Stimulated activated CD8-positive, alpha-beta memory T cell treated with anti-CD3 and anti-CD28 coated beads, Interleukin-4, amount 100 ng/mL, for 1 hour (primary cell): ENCODE measurements at places on chromosomes 2 and 18.

DNA sequence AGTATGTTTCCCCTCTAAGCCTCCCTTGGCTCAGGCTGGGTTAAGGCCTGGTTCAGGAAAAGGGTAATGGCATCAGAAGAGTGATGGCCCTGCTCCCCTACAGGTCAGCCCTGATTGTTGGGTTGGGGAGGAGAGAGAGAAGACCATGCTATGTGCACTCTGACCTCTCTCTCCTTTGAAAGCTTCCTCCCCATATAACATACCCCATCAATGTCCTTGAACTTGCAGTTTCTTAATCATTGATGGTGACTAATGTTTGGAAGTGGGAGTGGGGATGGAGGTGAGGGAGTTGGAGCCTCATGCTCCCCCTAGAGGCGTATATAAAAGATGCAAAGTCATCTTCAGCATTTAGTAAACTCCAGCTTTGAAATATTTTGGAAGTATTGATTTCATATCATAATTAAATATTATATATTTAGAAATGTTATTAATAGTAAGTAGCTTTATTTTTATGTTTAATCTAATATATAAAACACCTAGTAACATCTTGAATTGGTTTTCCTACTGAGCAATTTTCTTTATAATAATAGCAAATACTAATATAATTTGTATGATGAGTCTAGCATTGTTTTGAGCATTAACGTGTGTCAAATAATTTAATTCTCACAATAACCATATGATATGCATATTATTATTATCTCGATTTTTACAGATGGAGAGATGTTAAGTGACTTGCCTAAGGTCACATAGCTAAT lies 8.8 kb downstream of the PLCL1 start:
- DNase-seq = no peak

DNA sequence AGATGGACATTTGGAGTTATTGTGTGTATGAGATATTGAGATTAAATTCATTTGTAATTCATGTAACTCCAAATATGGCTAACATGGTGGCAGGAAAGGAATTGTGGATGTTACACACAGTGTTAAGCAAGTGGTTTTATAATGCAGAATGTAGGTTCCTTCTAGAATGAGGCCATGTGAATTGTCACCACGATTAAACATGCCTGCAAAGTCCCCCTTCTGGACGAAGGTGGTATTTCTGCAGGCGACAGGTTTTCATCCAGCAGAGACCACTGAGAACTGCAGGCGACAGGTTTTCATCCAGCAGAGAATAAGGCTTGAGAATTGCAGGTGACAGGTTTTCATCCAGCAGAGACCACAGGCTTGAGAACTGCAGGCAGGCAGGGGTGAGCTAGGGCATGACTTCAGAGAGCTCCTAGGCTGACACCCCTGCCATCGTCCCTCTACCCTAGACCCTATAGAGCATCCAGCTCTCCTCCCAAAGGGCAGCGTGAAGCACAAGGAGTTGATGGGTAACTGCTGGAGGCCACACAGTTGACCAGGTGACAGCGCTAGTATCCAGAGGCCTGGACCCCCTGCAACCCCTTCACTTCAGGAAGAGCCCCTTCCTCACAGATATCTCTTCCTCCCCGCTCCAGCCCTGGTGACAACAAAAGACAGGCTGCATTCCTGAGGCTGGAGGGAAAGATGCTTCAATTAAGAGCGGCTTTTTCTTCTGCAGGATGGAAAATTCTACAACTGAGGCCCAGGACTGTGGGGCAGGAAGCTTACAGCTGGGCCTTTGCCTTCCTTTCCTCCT lies 175.8 kb downstream of the LOXHD1 start:
- no peak for DNase-seq

- no peak for DNase-seq
Measured at GRCh38 chr2:236587861-236588815, 18.5 kb downstream of the ACKR3 start.

DNA sequence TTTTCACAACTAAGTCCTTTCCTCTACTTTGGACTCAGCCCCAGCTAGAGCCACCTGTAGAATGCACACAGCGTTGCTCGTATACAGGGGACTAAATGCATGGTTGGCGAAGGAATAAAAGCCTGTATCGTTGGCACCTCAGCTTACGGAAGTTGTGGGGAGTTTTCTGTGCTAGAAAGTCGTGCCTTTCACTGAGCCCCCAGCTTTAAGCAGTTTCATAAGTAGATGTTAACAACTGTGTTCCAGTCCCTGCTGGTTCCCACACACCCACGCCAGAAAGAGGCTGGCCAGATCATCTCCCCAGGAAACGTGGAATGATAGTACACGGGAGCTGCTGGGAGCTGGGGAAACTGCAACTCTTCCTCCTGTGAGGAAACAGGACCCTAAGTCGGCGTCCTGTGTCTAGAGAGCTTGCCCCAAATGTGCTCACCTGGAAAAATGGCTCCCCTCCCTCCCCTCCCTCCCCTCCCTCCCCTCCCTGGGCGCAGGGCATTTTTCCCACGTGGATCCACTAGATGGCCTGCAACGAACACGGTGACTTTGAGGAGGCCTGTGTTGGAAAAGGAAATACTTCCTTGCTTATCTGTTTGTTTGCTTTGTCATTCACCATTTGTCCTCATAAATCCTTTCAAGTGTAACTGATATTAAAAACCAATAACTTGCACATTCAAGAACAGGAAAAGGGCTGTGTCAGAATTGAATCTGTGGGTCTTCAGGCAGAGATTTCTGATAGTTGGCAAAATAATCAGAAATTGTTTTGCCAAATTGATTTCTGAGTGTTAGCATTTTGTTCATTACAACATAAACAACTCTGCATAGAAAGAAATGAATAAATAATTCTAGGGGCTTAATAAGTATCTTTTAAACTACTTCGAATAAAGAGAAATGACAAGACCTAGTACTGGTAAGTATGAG lies 43.9 kb upstream of the RFX8 start:
- DNase-seq = no peak

DNA sequence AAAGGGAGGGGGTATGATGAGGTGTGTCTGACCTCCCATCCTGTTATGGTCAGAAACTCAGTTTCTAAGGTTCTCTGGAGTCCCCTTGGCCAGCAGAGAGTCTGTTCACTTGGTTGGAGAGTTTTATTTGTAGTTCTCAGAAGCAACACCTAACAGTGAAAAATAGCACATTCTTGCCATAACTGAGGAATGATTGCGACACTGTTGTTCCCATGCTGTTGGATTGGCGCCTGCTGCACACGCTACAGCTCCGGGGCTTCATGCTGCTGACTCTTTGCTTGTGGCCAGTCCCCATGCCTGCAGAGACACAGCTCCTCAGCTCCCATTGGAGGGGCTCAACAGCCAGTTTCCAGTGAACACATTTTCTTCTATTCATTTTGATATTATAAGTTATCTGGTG lies 42.1 kb downstream of the TPGS2 start:
- no peak for DNase-seq

DNA sequence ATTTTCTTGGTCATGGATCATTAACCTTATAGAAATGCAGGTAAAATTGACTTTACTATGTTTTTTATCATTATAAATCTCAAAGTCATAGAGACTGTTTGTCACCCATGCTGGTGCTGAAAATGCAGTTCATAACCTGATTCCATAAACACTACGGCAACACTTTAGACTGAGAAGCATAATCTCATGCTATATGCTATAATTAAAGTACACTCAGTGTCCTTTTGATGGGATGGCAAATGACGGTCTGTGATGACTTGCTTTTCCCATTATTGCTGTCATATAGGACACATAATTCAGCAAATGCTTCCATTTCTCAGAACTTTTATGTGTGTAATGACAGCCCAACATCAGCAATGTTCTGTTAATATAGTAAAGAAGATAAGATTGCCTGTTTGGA lies 162.9 kb downstream of the CD226 start:
- no peak for DNase-seq

GRCh38 chr2:187509667-187510417 lies 44.4 kb downstream of the TFPI start:
- DNase-seq = no peak

DNA sequence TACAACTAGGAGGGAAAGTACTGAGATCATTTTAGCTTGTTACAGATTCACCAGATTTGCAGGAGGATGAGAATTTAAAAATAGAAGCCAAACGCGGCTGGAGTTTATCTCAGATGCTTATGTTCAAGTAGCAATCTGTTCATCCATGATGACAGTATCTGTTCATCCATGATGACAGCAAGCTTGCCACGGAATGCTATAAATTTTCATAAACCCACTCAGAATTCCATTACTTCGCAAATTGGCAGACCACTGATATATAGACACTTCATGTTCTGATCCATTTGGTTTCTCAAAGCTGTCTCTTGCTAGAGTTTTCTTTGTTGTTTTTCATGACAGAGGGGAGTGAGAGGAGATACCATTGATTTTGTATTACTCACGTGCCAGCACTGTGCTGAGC lies 84.2 kb downstream of the GAREM1 start:
- DNase-seq = no peak

- no peak for DNase-seq
Measured at GRCh38 chr2:134070281-134070741, 183.6 kb upstream of the MGAT5 start.

- no peak for DNase-seq
Measured at GRCh38 chr18:33826151-33826550, 248.1 kb downstream of the ASXL3 start.

GRCh38 chr2:95063086-95063958 lies 37.8 kb downstream of the MAL start:
- no peak for DNase-seq

GRCh38 chr2:238811759-238812158 lies 36.1 kb upstream of the TWIST2 start:
- DNase-seq = no peak

- DNase-seq = no peak
Measured at GRCh38 chr2:218169757-218170546, 3.2 kb upstream of the CXCR1 start.

DNA sequence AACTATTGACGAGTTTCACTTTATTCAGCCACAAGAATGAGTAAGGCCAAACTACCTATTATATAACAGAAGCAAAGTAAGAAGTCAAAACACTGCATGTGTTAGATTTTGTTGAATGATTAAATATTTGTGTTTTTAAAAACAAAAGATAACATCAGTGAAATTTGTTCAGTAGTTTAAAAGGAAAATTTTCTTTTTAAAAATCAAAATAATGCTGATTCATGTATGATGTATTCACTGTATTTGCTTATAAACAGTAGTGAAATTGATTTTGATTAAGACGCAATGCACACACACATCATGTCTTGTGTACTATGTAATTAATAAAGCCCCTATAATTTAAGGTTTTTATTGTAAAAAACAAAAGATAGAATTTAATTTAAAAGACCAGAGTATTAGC lies 73.6 kb upstream of the PSMD14 start:
- no peak for DNase-seq

DNA sequence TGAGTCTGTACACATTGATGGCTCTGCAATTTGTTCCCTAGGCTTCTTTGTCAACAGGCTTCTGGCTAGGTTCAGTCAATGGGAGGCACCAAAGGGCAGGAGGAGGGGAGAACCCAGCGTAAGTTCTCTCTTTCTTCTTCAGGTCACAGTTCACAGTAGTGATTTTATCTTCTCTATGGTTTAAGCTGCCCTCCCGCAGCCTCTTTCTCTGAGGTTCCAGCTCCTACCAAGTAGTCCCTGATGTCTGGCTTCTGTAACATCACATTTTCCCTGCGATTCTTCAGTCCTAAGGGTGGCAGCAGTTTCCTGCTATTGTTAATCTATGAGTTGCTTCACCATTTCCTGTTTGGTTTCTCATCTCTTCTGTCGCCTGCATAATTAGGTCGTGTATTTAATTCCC lies 107.4 kb downstream of the CPO start:
- DNase-seq = no peak

DNA sequence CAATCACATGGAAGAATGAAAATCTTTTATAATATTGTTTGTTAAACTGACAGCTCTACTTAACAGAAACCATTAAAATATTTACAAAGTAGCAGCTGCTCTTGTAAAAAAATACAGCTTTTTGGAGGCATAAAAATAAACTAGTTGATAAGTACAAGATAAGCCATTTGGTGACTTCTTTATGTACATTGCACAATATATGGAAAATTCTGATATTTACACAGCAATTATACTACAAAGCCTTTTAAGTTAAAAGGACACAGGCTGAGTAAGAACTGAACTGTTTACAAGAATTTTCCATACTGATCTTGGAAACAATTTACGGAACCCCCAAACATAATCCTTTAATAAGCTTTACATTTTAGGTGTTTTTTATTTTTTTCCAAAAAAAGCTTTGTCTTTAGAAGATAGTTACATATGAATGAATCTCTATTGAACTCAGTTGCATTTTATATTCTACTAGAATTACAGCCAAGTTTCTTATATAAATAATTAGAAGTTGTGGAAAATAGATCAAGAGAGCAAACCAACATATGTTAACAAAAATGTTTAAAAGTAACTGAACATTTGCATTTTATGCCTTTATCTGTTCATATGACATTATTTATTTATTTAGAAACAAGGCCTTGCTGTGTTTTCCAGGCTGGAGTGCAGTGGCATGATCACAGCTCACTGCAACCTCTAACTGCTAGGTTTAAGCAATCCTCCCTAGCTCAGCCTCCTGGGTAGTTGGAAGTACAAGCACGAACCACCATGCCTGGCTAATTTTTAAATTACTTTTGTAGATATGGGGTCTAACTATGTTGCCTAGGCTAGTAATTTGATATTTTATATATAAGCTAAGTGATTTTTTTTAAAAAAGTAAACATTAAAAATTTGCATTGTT lies 142.5 kb downstream of the OTX1 start:
- no peak for DNase-seq

DNA sequence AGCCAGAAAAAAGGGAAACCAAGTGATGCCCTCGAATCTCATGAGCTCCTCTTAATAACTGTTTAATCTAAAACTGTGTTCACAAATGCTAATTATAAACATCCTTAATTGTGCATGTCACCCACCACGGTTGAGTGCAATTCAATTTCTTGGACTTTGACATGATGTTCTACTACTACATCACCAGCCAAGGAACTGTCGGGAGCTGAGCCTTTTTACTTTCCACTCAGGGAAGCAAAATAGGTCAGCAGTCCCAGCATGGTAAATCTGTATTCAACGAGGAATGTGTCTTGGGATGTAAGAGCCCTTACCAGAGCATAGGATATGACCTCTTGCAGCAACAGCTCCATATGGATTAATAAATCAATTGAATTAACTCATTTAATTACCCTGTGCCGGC lies 20.8 kb upstream of the REG3G start:
- no peak for DNase-seq

DNA sequence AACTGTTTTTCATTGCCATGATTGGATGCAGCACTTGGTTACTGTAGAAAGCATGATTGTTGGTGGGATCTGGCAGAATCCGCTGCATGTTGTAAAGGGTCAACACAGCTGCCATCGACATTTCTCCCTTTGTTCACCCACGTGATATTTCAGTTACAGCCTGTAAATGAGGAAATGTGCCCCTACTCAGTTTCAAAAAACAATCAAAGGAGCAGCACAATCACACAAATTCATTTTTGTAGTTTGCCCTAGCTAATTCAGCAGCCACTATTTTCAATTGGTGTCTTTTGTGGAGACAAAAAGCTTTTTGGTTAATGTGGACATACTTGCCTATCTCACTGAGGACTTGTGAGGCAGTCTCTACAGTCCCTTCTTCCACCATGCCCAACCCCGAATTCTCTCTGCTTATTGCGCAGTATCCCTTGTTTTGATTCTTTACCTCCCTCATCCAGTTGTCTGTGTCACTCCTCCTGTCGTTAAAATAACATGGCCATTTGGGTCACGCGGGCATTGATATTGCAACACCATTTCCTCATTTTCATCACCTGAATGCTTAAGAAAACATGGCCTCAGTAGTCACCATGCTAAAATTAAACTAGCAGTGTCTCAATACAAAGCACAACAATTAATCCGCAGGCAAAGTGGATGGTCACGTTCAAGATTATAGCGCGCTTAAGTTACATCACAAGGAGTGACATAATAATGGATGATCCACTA lies 6.4 kb upstream of the PROC start:
- DNase-seq = no peak
